CD4-positive, alpha-beta T cell treated with Interleukin-6 for 4 hours (primary cell): ENCODE measurements at places on chromosomes 12 and 14.

GRCh38 chr14:55733599-55733998 lies 153.6 kb downstream of the KTN1 start:
- DNase-seq, result no peak

DNA sequence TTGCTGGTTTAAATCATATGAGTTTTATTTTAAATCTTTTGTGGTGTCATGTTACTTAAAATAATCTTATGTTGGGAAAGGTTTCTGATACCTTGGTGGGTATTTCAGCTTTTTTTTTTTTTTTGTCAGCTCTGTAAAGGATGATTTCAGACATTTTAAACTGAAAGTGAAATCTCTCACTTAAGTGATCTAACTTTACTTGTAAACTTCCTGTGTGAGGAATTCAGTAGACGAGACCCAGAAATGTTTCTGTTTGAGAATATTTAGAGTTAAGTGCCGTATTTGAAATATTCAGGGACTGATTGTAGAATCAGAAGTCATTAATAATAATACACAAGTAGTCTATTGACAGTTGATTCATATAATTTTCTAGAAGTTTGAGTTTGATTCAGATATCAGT lies 37.8 kb downstream of the PROX2 start:
- no peak for DNase-seq

DNA sequence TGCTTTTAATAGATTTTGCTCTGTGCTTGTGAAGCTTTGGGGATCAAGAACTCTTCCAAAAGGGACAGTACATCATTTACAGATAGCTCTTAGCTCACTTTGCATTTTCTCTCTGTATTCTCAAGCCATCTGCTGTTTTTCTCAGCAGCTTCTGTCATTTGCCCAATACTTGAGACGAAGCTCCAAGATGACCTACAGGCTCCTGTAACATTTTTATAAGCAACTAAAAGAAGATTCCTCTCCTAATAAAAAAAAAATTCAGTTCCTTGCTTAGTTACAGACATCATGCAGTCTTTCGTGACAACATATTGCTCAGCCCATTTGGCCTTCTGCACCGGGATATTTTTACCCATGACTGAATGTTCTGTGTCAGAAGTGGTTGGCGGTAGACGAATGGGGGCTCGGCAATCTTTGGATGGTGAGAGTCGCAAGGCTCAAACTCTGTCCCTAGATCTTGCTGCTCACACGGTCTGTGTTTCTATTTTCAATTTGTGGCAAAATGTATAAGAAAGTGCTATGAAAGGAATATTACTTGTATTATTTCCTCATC lies 215.6 kb downstream of the FSCB start:
- DNase-seq, result no peak

DNA sequence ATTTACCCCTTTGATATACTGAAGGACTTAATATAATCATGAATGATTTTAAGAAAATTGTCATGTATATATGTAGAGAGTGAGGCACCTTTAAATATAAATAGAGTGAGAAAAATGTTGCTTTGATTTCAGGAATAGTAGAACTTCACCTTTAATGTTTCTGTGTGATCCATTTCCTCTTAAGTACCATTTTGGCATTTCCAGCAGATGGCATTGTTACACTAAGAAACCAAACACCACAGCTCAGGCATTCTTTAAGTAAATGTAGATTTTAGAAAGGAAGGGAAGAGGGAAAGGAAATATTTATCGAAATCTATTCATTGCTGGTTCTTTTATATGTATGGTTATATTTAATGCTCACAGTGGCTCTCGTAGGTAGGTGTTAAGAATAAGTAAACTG lies 556.7 kb upstream of the FBXO33 start:
- DNase-seq, result no peak
